ENCODE measurements at places on chromosomes 2 and 18.

GRCh38 chr2:188189356-188189755 lies 102.3 kb upstream of the GULP1 start:
- DNase-seq, result no peak

DNA sequence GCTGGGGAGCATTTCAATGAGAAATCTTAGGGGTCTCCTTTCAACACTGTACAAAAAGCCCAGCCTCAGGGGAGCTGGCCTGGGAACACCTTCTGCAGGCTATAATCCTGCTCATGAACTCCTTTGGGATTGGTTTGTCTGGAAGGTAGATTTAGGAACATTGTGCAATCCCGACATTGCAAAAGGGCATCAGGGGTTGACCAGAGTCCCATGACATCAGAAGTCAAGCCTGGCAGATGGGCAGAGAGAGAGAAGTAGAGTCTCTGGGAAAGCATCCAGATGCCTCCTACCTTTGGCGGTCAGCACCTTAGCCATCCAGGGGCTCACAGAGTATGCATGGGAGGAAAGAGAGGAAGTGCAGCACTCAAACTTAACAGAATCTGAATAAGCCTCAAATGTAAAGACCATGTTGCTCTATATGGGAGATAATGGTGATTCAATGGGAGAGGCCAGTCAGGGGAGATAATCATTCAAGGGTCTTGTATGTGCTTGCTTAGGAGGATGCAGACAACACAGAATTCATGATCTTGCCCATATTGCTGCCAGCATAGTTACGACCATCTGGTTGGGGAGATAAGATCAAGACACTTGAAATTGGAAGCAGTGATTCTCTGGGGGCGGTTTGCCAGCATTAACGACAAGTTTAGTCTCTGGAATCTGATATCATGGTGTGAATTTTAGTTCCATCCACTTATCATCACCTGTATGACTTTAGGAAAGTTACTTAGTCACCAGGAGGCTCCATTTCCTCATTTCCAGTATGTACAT lies 58.3 kb upstream of the UPP2 start:
- no peak for DNase-seq

GRCh38 chr18:926946-927345 lies 22.3 kb downstream of the ADCYAP1 start:
- DNase-seq, result no peak

- no peak for DNase-seq
Observed at GRCh38 chr2:186907897-186908296, 58.9 kb upstream of the ZSWIM2 start.

GRCh38 chr2:65549257-65549627 lies 116.8 kb upstream of the SPRED2 start:
- DNase-seq, result no peak

- no peak for DNase-seq
Observed at GRCh38 chr2:148501545-148501944, 143.0 kb upstream of the EPC2 start.

Measured in NCI-H187 treated with DMSO at 0.1 percent for 48 hours (cell line).